Stimulated activated CD8-positive, alpha-beta memory T cell treated with anti-CD3 and anti-CD28 coated beads, Interleukin-7, amount 100 ng/mL, for 1 hour (primary cell): ENCODE measurements at places on chromosomes 6 and 20.

- DNase-seq: no peak
Observed at GRCh38 chr6:137911675-137912191, 44.7 kb downstream of the TNFAIP3 start.

GRCh38 chr6:137681445-137682009, 185.5 kb upstream of the TNFAIP3 start:
- no peak for DNase-seq

GRCh38 chr6:25016014-25016720, 80.4 kb upstream of the RIPOR2 start:
- no peak for DNase-seq

DNA sequence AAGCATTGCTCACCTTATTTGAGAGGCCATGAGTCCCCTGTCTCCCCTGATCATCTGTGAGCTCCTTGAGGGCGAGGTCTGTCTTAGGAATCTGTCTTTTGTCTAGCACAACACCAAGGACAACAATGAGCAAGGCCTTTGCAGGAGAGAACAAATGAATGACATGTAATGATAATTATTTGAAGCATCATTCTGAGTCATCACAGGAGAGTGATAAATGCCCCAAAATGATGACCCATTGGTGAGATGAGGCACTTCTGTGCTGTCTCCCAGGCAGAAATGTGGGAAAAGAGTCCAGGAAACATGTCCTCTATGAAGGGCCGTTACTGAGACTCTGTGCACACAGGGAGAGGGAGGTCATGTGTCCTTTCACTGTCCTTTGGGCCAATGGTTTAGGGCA, 105.2 kb upstream of the LRFN2 start:
- no peak for DNase-seq

- no peak for DNase-seq
Observed at GRCh38 chr6:25332655-25333071, 53.5 kb downstream of the CARMIL1 start.

GRCh38 chr6:111871725-111872400, 1.4 kb downstream of the FYN start:
- no peak for DNase-seq
